ENCODE measurements at places on chromosomes 3 and 15.

DNA sequence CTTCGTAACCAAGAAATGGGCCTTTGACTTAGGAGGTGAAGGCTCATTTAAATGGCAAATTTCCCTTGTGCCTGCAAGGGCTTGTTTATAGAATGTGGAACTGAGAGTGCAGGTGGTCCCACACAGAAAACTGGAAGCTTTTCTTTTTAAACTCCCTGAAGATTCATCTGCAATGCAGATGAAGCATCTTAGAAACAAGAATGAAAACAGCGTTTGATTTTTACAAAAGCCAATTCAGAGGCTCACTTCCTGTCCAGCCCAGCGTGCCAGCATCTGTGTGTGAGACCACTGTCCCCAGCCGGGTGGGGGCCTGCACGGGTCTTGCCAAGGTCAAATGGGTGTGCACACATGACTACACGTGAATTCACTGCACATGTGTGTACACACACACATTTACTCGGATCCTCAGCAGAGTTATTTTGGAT, 94.7 kb downstream of the LINGO1 start:
- no peak for DNase-seq

DNA sequence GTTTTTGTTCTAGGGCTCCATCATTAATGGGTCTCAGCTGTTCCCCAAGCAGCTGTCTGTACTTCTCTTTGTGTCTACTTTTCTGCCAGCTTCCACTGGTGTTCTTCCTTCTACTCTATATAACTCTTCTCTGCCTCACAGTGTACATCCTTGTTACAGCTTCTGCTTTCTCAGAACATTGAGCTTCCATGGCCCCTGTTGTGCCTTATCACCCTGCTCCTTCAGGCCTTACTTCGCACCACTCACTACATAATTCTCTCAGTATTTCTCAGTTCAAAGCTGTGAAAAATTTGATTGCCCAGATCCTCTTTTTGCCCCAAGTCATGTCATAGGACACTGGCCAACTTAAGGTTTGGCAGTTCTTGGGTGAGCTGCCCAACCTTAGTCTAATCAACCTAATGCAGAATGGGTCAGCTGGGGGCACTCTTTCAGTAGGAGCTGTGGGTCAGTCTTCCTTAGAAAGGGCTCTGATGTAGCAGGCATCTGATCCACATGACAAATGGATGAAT, 28.9 kb downstream of the CSTA start:
- no peak for DNase-seq

DNA sequence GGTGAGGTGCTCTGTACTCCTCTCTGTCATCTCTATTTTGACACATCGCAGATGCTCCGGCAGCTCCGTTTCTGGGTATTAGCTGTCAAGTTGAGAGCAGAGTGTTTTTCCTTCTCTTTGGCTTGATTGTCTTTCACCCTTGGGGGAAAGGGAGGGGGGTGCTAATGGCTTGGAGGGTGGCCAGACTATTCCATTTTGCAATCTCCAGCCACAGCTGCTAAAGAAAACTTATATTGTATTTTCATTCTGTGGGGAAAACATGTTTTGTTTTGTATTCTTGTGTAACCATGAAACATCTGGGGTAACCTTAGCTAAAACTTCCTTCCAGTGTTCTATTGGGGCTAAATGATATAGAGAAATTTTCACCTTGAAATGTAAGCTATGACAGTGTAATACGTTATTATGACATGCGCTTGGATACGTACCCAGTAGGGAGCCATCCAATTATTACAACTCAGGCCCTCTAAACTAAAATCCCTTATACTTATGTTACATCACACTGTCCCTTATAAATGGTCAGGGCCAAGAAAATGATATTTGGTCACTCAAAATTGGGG, 14.0 kb upstream of the LARP6 start:
- DNase-seq, result no peak

- DNase-seq, result no peak
These were observed 758 bp upstream of the SNX33 start for GRCh38 chr15:75646944-75647364.

- no peak for DNase-seq
These were observed 10.0 kb upstream of the MANF start for GRCh38 chr3:51375136-51375535.

- no peak for DNase-seq
These were observed 91.5 kb downstream of the MYLK start for GRCh38 chr3:123792473-123793201.

GRCh38 chr15:51629612-51630011, 7.0 kb upstream of the DMXL2 start:
- no peak for DNase-seq

DNA sequence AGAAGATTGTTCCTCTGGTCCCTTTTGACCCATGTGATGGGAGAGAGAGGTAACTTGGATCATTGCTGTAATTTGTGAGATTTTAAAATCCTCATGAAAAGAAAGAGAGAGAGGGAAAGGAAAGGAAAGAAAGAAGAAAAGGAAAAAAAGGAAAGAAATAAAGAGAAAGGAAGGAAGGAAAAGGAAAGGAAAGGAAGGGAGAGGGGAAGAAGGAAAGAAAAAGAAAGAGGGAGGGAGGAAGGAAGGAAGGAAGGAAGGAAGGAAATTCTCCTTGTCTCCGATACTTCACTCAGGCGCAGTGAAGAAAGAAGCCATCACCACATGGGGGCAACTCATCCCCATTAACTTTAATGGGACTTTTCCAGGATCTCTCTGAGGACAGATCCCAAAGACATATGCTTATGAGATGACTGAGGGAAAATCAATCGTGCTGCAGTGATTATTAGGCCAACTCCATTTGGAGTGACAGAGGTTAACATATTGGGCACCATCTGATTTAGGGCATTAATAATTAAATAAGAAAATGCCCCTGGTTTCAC, 123.0 kb downstream of the MEGF11 start:
- no peak for DNase-seq

GRCh38 chr15:93029836-93030429, 59.1 kb downstream of the RGMA start:
- no peak for DNase-seq

- DNase-seq, result no peak
These were observed 84.9 kb downstream of the TIGIT start for GRCh38 chr3:114378760-114379159.

GRCh38 chr15:78347586-78348543, 7.7 kb downstream of the CRABP1 start:
- no peak for DNase-seq

DNA sequence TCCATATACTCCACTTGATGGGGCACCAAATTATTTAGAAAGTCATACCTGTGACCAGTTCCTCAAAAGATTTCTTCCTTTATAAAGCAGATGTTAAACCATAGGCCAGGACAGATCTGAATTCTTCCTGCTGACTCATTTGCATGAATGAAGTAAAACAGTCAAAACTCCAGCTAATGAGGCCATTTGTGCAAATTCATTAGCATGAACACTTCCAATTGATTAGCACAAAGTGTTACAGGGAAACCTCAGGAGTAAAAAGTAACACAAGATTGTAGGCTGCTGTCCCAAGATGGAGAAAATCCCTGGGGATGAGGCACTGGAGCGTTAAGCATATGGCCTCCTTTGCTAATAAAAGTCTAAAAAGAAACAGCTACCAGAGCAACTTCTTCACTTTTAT, 149.8 kb downstream of the ZNF385D start:
- DNase-seq, result no peak

GRCh38 chr15:43552986-43553385, 35.6 kb downstream of the MAP1A start:
- DNase-seq, result no peak
